T-helper 1 cell treated with Interleukin-12 subunit alpha and Interleukin-12 subunit beta and Interleukin-4 antibody, amounts not matched to agents 30 ng/mL and 1 ng/mL, for 36 hours (primary cell): ENCODE measurements at places on chromosomes 7 and 10. TPM values are rescaled to one million over a fixed set of nuclear protein-coding genes. Genes with fewer than 3 reads are reported as not detected.

The PRF1 gene
- 129 and 132 TPM in 2 replicates for total RNA-seq

The SKIDA1 gene
- total RNA-seq = 0.05 TPM in 1 of 2 replicates, not detected in the other

The PRDX3 gene
- total RNA-seq = 127 TPM in 2 replicates

The ATG9B gene
- 6.9 and 7.2 TPM in 2 replicates for total RNA-seq

The PRSS37 gene
- not detected in 2 replicates for total RNA-seq

The INA gene
- 0.54 and 0.64 TPM in 2 replicates for total RNA-seq

The PNLIPRP1 gene
- total RNA-seq = not detected in 2 replicates

The ABCB1 gene
- total RNA-seq = 2.5 and 3.9 TPM in 2 replicates

The VAX1 gene
- total RNA-seq = not detected in 2 replicates

The EEPD1 gene
- total RNA-seq = 14.4 and 18.5 TPM in 2 replicates

The PON2 gene
- 4.6 and 5.7 TPM in 2 replicates for total RNA-seq

The KIFBP gene
- 14.6 and 15.8 TPM in 2 replicates for total RNA-seq

The HOXA10 gene
- not detected in 2 replicates for total RNA-seq

The SEMA4G gene
- 0.85 and 0.88 TPM in 2 replicates for total RNA-seq

The KCP gene
- total RNA-seq = 0.10 and 0.20 TPM in 2 replicates

The RHBDD2 gene
- total RNA-seq = 41.4 and 43.5 TPM in 2 replicates

The LZTS2 gene
- 17.4 and 19.2 TPM in 2 replicates for total RNA-seq

The FKBP9 gene
- total RNA-seq = 1.1 and 1.7 TPM in 2 replicates

The AKR1D1 gene
- total RNA-seq = not detected in 2 replicates

The AGBL3 gene
- total RNA-seq = 1.4 and 2.2 TPM in 2 replicates

The HMX2 gene
- total RNA-seq = not detected in 2 replicates

The GBX1 gene
- total RNA-seq = not detected in 2 replicates

The PPP1R17 gene
- total RNA-seq = not detected in 2 replicates

The TSPAN12 gene
- total RNA-seq = 0.39 TPM in 1 of 2 replicates, not detected in the other

The CALCR gene
- total RNA-seq = not detected in 2 replicates

The LRRC61 gene
- 40.2 and 41.6 TPM in 2 replicates for total RNA-seq

The MACC1 gene
- total RNA-seq = not detected in 2 replicates

The NODAL gene
- not detected in 2 replicates for total RNA-seq

The ST8SIA6 gene
- total RNA-seq = 0.34 and 1.1 TPM in 2 replicates

The MYPN gene
- total RNA-seq = not detected in 2 replicates

The SORBS1 gene
- 0.69 and 1.2 TPM in 2 replicates for total RNA-seq

The LOXL4 gene
- total RNA-seq = not detected in 2 replicates

The CCDC146 gene
- 11.6 and 14.3 TPM in 2 replicates for total RNA-seq

The TMEM229A gene
- not detected in 2 replicates for total RNA-seq

The ATOH7 gene
- total RNA-seq = not detected in 2 replicates

The DNA2 gene
- total RNA-seq = 36.3 and 38.1 TPM in 2 replicates

The DLX6 gene
- not detected in 2 replicates for total RNA-seq

The VSIR gene
- total RNA-seq = 117 and 118 TPM in 2 replicates

The BET1 gene
- 21.1 and 22.7 TPM in 2 replicates for total RNA-seq
